ENCODE measurements at places on chromosomes 5 and 9.

DNA sequence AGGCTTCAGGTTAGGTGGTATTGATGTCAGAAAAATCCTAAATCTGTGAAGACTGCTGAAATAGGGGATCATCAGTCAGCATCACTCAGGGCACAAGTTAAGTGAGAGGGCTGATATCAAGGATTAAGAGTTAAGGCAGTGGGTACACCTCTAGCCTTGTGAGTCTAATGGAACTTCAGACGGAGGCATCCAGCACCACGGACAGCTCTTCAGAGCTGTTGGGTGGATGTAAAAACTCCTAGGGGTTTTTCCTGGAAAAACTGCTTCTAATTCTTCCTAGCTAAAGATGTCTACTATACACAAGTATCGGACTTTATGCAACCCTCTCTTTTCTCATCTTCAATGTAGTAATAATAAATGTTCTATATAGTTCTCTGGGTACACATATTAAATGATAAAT is 165.9 kb downstream of the SH3GL2 start:
- no peaks in the 10 kb centered on the region for H3K27me3 ChIP-seq
- DNase-seq, result peak; percentile 68
- no peaks in the 10 kb centered on the region for H3K4me1 ChIP-seq
- H3K27ac ChIP-seq, result no peak overlapping the region
- no peaks in the 10 kb centered on the region for H3K36me3 ChIP-seq

GRCh38 chr9:95283673-95284072 is 33.8 kb downstream of the FANCC start:
- peaks cover 5% of the 10 kb centered on the region for H3K27me3 ChIP-seq
- peaks cover 32% of the 10 kb centered on the region for H3K36me3 ChIP-seq
- no peak for DNase-seq
- no peak overlapping the region for H3K4me3 ChIP-seq

- peak; percentile 21 for DNase-seq
- H3K27me3 ChIP-seq, result peaks cover 14% of the 10 kb centered on the region
- no peak overlapping the region for H3K4me3 ChIP-seq
- H3K36me3 ChIP-seq, result no peaks in the 10 kb centered on the region
- H3K4me1 ChIP-seq, result peaks cover 32% of the 10 kb centered on the region
- H3K27ac ChIP-seq, result no peak overlapping the region
Measured at GRCh38 chr9:86202338-86202882, 57.0 kb downstream of the C9orf153 start.

- no peak overlapping the region for H3K27ac ChIP-seq
- H3K27me3 ChIP-seq, result no peaks in the 10 kb centered on the region
- H3K4me3 ChIP-seq, result no peak overlapping the region
- no peaks in the 10 kb centered on the region for H3K36me3 ChIP-seq
- peaks cover 8% of the 10 kb centered on the region for H3K4me1 ChIP-seq
- no peak for DNase-seq
Measured at GRCh38 chr5:41763574-41763973, 106.7 kb downstream of the OXCT1 start.

DNA sequence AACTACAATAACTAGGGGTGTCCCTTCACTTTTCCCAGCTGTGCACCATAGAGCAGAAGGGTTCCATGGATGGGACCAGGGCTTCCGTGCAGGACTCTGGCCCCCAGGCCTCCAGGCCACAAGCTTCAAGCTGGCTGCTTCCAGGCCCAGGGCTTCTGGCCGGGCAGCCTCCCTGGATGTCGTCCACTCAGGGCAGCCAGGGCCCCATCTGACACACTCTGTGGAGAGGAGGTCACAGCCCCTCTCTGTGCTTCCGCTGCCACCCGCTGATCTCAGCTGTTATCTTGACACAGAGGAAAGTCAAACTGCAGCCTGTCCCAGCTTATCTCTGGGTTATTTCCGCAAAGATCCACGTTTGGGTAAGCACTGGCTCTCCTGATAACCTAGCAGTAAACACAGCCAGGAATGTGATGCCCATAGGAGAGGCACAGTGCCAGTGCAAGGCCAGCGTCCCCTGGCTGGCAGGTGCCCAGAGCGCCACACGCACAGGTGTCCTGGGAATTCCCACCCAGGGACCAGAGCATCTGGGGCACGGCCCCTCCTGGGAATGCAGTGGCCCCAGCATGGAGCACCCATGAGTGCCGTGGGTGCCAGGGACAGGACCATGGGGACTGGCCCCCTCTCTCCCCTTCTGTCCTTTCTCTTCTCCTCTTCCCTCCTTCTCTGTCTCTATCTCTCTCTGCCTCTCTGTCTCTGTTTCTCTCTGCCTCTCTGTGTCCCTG is 15.6 kb upstream of the SLC6A19 start:
- no peaks in the 10 kb centered on the region for H3K36me3 ChIP-seq
- peaks cover 24% of the 10 kb centered on the region for H3K27me3 ChIP-seq
- DNase-seq, result no peak
- H3K27ac ChIP-seq, result peak overlapping the region; percentile 91

DNA sequence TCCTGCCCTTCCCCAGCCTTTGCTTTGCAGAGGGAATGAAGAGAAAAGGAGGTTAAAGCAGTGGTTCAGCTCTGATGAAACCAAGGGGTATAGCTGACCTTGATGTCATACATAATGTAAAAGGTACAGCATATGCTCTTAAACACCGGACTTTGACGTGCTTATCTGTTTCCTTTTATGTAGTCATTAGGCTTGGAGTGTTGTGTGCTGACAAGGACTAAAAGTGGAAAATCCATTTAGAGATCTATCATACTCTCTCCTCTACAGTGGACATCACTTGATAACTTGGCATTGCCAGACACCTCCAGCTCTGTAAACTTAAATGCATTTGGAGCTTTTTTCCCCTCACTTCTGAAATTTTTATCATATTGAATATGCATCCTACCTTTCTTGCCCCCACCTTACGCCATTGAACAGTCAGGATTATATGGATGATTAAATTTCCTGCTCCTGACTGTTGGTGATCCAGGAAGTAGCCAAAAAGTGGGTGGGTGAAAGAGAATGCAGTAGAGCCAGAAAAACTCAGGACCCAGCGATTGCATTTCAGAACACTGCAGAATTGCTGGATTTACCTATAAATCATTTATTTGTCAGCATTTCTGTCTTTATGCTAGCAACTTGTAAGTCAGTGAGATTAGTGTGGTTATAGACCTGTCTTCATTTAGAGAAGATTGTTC is 4.1 kb downstream of the TNFAIP8 start:
- peaks cover 44% of the 10 kb centered on the region for H3K4me1 ChIP-seq
- no peak for DNase-seq
- H3K27ac ChIP-seq, result no peak overlapping the region
- peaks cover 15% of the 10 kb centered on the region for H3K27me3 ChIP-seq

- no peak for DNase-seq
- no peak overlapping the region for H3K4me3 ChIP-seq
- H3K27ac ChIP-seq, result peak overlapping the region; percentile 5
- H3K4me1 ChIP-seq, result peaks cover 10% of the 10 kb centered on the region
Measured at GRCh38 chr5:76813982-76814562, 4.8 kb upstream of the F2RL1 start.

DNA sequence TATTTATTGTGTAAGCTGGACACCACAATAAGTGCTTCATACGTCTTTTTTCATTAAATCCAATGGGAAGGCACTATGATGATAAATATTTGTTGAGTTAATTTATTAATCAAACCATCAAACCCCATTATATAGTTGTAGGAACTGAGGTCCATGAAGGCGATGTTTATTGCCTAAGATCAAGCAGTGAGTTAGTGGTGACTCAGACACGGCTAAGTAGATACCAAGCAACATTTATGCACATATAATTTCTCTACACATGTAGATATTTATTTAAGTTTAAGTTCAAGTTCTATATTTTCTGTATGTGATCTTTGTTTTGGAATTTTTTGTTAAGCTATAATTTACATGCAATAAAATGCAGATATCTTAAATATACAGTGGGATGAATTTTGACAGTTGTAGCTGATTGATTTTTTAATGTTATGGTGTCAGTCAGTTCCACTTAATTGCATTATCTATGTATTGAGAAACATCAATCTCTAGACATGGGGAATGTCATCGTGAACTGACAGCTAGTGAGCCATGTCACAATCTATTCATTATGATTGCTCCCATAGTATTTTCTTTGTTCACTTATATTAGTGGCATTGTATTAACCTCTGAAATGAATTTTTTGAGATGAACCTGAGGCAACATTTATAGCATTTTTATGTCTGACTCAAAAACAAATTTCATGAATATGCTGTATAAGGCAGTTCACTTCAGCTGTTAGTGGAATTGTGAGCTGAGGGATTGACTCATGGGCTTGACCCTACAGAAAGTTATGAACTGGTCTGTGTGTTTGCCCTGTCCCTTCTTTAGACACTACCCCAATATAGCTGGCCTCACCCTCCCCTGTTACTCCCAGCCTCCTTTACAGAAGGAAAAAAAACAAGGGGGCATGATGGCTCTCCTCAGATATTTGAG is 11.9 kb upstream of the GARNL3 start:
- no peak overlapping the region for H3K27ac ChIP-seq
- no peaks in the 10 kb centered on the region for H3K27me3 ChIP-seq
- H3K36me3 ChIP-seq, result peaks cover 15% of the 10 kb centered on the region
- no peak for DNase-seq
- no peak overlapping the region for H3K4me3 ChIP-seq

DNA sequence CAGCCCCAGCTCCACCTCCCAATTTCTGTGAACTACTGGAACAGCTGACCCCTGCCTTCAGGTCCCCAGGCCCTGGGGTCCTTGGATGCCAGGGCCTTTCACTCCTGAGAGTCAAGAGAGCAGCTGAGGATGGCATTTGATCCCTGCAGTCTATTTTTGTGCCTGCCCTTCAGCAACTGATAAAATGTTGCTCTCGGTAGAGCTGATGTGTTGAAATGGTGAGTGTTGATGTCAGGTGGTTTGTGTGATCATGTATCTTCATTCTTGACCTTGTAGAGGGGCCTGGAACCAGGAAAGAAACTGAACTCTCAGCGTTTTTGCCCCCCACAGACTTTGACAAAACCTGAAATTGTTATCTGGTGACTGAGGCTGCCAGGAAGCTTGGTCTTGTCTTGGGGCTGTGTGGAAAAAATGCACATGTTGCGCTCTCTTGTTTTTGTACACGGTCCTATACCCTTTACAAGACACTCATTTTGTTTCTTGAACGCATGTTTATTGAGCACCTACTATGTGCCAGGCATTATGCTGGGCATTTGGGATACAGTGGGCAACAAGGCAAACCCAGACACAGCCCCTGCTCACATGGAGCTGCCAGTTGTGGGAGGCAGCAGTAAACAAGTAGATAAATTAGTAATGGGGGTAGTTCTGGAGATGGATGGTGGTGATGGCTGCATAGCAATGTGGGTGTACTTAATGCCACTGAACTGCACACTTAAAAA is 78.3 kb downstream of the PPARGC1B start:
- H3K4me1 ChIP-seq, result peaks cover 62% of the 10 kb centered on the region
- peaks cover 3% of the 10 kb centered on the region for H3K27me3 ChIP-seq
- no peak for DNase-seq
- no peak overlapping the region for H3K4me3 ChIP-seq
- H3K36me3 ChIP-seq, result no peaks in the 10 kb centered on the region

DNA sequence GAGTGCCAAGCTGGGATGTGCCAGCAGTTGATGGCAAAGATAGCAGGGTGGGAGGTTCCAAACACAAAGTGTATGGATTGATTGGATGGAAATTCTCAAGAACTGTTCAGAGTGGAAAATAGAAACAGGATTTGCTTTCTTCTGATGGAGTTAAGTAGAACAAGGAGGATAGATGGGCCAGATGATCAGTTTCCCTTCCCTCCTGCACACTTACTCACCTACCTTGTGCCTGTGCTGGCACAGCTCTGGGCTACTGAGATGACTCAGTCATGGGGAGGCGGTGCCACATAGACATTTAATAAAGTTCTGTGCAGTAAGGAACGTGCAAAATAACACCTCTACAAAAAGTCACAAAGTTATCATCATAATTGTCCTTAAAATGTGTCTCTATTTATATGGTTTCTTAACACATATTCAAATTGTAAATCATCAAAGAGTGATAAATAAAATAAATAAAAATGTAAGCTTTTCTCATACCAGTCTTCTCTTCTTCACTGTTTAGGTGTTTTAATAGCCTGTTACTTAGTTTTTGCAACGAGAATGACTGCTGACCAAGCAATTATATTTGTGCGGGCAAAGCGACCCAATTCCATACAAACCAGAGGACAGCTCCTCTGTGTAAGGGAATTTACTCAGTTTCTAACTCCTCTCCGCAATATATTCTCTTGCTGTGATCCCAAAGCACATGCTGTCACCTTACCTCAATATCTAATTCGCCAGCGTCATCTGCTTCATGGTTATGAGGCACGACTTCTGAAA is 12.7 kb downstream of the PTPDC1 start:
- peaks cover 31% of the 10 kb centered on the region for H3K4me1 ChIP-seq
- H3K4me3 ChIP-seq, result no peak overlapping the region
- no peaks in the 10 kb centered on the region for H3K27me3 ChIP-seq
- no peak overlapping the region for H3K27ac ChIP-seq
- DNase-seq, result no peak
- H3K36me3 ChIP-seq, result peaks cover 29% of the 10 kb centered on the region

GRCh38 chr5:174559141-174559540 is 165.2 kb upstream of the MSX2 start:
- no peaks in the 10 kb centered on the region for H3K36me3 ChIP-seq
- H3K27me3 ChIP-seq, result peaks cover 20% of the 10 kb centered on the region
- no peak overlapping the region for H3K27ac ChIP-seq
- no peak overlapping the region for H3K4me3 ChIP-seq

- H3K27me3 ChIP-seq, result peaks cover 8% of the 10 kb centered on the region
- peaks cover 29% of the 10 kb centered on the region for H3K4me1 ChIP-seq
- peak; percentile 25 for DNase-seq
- H3K27ac ChIP-seq, result peak overlapping the region; percentile 59
- peak overlapping the region; percentile 94 for H3K4me3 ChIP-seq
- peaks cover 24% of the 10 kb centered on the region for H3K36me3 ChIP-seq
Measured at GRCh38 chr5:1343931-1344901, 683 bp downstream of the CLPTM1L start.

GRCh38 chr9:109129470-109130197 is 9.9 kb upstream of the TMEM245 start:
- H3K4me1 ChIP-seq, result no peaks in the 10 kb centered on the region
- no peaks in the 10 kb centered on the region for H3K36me3 ChIP-seq
- no peak overlapping the region for H3K4me3 ChIP-seq
- H3K27ac ChIP-seq, result no peak overlapping the region
- DNase-seq, result no peak

- H3K36me3 ChIP-seq, result no peaks in the 10 kb centered on the region
- peaks cover 68% of the 10 kb centered on the region for H3K4me1 ChIP-seq
- peak; percentile 66 for DNase-seq
- H3K27me3 ChIP-seq, result peaks cover 64% of the 10 kb centered on the region
- H3K27ac ChIP-seq, result no peak overlapping the region
Measured at GRCh38 chr9:36862206-36863145, 171.6 kb downstream of the PAX5 start.

Measured in nephron progenitor cell (in vitro differentiated cells).